Smooth muscle cell of trachea (primary cell): ENCODE measurements at places on chromosomes 12 and 14. TPM values are rescaled to one million over a fixed set of nuclear protein-coding genes. Genes with fewer than 3 reads are reported as not detected.

Gene LALBA
- total RNA-seq, result not detected in 2 replicates

Gene KIF26A
- 0.15 and 0.33 TPM in 2 replicates for total RNA-seq

Gene ITFG2
- total RNA-seq, result 12.1 and 13.8 TPM in 2 replicates

Gene ALDH2
- total RNA-seq, result 20.7 and 57.9 TPM in 2 replicates

Gene HCAR2
- not detected in 2 replicates for total RNA-seq

Gene GUCY2C
- total RNA-seq, result not detected in 2 replicates

Gene LMNTD1
- 0.44 TPM in 1 of 2 replicates, not detected in the other for total RNA-seq

Gene LDHB
- 530 and 968 TPM in 2 replicates for total RNA-seq

Gene ANKS1B
- 0.66 and 0.87 TPM in 2 replicates for total RNA-seq

Gene ACTR6
- total RNA-seq, result 15.5 and 25.9 TPM in 2 replicates

Gene LUM
- 202 and 375 TPM in 2 replicates for total RNA-seq

Gene OTX2
- not detected in 2 replicates for total RNA-seq

Gene MYF6
- not detected in 2 replicates for total RNA-seq

Gene TOMM20L
- total RNA-seq, result not detected in 2 replicates

Gene KCNJ8
- total RNA-seq, result 7.3 and 10.6 TPM in 2 replicates

Gene RFLNA
- total RNA-seq, result not detected in 2 replicates

Gene LRTM2
- total RNA-seq, result not detected in 2 replicates

Gene TSPAN19
- total RNA-seq, result under 0.01 TPM in 1 of 2 replicates, not detected in the other

Gene TAS2R31
- total RNA-seq, result 5.1 and 9.2 TPM in 2 replicates

Gene KRT75
- not detected in 2 replicates for total RNA-seq

Gene TAS2R7
- total RNA-seq, result not detected in 2 replicates

Gene COX8C
- not detected in 2 replicates for total RNA-seq

Gene KRT72
- not detected in 2 replicates for total RNA-seq

Gene PLEKHD1
- under 0.01 TPM in 2 replicates for total RNA-seq

Gene PRR4
- total RNA-seq, result 0.73 and 3.0 TPM in 2 replicates

Gene OAS2
- total RNA-seq, result 2.9 and 3.3 TPM in 2 replicates

Gene SOAT2
- total RNA-seq, result not detected in 2 replicates

Gene CD69
- not detected in 2 replicates for total RNA-seq

Gene EPYC
- total RNA-seq, result 0.15 TPM in 1 of 2 replicates, not detected in the other

Gene PRB2
- total RNA-seq, result not detected in 2 replicates

Gene TDRD9
- total RNA-seq, result 0.29 and 0.33 TPM in 2 replicates

Gene PLA2G1B
- 0.33 TPM in 1 of 2 replicates, not detected in the other for total RNA-seq

Gene KRT82
- total RNA-seq, result not detected in 2 replicates

Gene SNRNP35
- total RNA-seq, result 23.8 and 32.4 TPM in 2 replicates

Gene GDF11
- 10.2 and 18.4 TPM in 2 replicates for total RNA-seq

Gene GALNT16
- 1.9 and 4.6 TPM in 2 replicates for total RNA-seq

Gene FAM181A
- total RNA-seq, result not detected in 2 replicates

Gene SSTR1
- total RNA-seq, result 0.87 and 1.2 TPM in 2 replicates

Gene FGF23
- not detected in 2 replicates for total RNA-seq

Gene COCH
- 0.33 and 0.58 TPM in 2 replicates for total RNA-seq

Gene SLC35F4
- under 0.01 TPM in 1 of 2 replicates, not detected in the other for total RNA-seq

Gene DDX11
- 5.0 and 16.4 TPM in 2 replicates for total RNA-seq
